ENCODE measurements at places on chromosomes 5 and 9. TPM values are rescaled to one million over a fixed set of nuclear protein-coding genes. Genes with fewer than 3 reads are reported as not detected.

Gene F2R
- total RNA-seq: 22.1 TPM

Gene ANGPTL2
- 55.6 TPM for total RNA-seq

Gene GHR
- total RNA-seq: 15.3 TPM

- DNase-seq: no peak
Observed at GRCh38 chr5:41181691-41182564, 31.4 kb downstream of the C6 start.

- DNase-seq: no peak
Observed at GRCh38 chr9:134889386-134890154, 9.0 kb downstream of the FCN2 start.

GRCh38 chr9:7871977-7872730 lies 72.6 kb upstream of the DMAC1 start:
- no peak for DNase-seq

DNA sequence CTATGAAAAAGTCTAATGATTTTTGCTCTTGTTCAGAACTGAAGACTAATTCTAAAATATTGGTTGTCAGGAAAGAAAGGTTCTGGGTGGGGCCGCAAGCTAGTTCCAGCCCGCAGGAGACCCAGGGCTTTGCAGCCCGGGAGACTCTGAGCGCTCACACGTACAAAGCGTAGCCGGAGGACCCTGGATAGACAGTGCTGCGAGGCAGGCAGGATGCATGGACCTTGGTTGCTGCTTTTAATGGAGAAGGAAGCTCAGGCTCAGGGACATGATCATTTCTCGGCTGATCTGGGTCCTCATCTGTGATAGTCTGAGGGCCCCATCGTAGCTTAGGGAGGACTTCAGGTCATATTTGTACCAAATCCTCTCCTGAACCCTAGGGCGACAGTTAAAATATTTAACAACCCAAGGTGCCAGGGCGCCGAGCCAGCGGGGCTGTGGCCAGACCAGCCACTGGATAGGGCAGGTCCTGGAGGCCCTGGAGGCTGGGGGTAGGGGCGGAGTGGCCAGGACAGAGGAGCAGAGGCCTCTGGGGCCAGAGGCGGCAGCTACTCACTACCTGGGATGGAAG lies 70.1 kb upstream of the UNC5A start:
- no peak for DNase-seq

GRCh38 chr5:140497897-140498296 lies 49.6 kb upstream of the EIF4EBP3 start:
- DNase-seq: no peak

DNA sequence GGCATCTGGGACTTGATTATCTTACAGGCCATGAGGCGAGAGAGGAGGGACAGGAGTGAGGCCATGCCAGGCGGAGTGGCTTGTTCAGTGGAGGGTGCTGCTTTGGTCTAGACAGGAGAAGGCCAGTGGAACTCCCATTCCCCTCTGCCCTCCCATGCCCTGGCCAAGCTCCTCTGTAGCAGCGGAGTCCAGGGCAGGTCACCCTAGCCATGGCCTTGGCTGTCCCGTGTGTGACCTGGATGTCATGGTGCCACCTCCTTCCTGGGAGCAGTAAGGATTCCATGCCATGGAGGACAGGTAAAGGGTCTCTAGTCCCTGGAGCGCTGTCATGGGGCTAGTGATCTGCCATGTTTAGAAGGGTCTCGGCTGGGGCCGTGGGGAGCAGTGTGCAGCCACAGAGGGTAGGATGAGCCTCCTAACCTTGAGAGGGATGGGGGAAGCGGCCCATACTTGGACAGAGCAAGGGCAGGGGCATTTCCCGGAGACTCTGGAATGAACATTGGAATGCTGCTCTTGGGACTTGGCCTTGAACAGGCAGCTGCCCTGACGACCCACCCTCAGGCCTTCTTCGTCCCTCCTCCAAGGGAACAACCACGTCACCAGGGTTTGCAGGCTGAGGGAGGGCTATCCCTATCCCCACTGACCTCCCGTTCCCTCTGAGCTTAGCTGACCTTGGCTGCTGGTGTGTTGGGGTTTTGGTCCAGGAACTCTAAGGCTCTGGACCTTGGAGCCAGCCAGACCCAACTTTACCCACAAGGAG lies 100.4 kb downstream of the DAB2IP start:
- DNase-seq: no peak

DNA sequence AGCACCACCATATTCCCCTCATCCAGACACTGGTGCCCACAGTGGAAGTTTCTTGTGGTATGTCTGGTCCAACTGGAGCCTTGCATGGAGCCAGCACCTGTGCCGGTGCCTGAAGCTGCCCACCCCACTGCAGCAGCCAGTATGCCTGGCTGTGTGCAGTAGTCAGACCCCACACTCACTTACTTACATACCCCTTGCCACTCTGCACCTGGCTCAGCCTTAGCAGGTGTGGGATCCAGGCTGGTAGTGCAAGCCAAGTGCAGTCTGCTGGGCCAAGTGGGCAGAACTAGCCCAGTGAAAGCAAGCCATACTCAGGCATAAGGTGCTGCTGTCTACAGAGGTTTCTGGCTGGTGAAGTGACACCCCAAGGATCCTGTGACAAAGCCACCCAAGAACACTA lies 871.4 kb upstream of the C9orf72 start:
- DNase-seq: no peak

GRCh38 chr5:140329739-140330481 lies 16.5 kb downstream of the HBEGF start:
- DNase-seq: no peak

DNA sequence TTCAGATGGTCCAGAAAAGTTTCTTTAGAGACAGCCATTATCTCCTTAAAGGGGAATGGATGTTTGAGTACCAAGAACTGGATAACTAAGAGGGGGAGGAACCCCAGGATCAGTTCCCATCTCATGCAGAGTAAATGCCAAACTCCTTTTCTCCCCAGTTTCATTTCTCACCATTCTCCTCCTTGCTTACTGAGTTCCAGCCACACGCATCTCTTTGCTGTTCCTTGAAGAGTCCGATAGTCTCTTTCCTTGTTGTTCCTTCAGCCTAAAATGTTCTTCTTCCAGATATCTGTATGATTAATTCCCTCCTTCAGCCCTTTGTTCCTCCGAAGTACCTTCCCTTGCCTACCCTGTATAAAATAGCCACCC lies 30.0 kb downstream of the KDM4C start:
- no peak for DNase-seq

DNA sequence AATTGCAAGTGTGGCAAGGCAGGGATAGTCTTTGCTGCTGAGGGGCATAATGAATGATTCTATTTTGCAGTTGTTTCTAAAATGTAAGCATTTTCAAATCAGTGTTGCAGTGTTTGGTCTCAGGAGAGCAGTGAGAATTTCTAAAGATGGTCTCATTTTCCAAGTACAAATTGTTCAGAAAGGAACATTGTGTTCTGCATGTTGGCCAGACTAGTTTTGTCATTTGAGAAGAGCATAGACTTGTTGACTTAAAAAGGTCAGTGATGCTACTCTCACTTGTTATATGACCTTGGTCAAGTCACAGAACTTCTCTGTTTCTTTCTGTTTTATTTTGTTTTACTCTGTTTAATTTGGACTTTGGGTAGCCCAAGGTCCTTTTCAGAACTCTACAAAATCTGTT lies 344.6 kb downstream of the OSTF1 start:
- no peak for DNase-seq

GRCh38 chr5:108876451-108876850 lies 128.8 kb downstream of the FER start:
- no peak for DNase-seq

- DNase-seq: no peak
Observed at GRCh38 chr9:97564291-97565175, 63.1 kb downstream of the TMOD1 start.

- no peak for DNase-seq
Observed at GRCh38 chr5:151036556-151036955, 16.2 kb downstream of the GPX3 start.

GRCh38 chr9:130756037-130756436 lies 62.5 kb downstream of the EXOSC2 start:
- no peak for DNase-seq

DNA sequence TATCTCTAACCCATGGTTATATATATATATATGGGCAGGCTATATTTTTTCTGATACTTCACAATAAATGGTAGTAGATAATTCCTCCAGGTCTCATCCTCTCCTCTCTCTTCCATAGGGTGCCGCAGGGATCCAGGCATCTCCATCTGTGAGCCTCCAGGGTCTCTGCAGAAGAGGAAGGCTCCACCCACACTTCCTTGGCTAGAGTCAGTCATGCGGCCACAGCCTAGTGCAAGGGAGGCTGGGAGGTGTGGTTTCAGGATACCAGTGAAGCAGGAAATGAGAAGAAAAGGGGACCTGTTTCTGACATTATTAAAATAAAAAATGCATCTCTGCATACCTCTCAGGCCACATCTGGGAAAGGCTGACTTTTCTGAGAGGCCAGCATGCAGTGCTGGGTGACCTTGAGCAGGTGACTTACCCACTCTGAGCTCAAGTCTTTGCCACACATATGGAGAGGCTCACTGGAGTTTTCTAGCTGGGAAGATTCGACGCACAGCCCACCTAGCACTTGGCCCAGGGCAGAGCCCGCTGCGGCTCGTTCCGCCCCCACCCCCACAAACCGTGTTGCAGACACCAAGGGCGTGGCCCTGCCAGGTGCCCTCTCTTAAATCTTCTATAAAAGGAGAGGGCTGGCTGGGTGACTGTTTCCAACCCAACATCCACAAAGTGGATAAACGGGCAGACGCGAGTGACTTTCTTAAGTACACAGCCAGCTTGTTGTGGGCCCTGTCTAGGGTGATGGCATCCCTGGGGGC lies 47.9 kb downstream of the OLFM1 start:
- DNase-seq: no peak

- DNase-seq: no peak
Observed at GRCh38 chr5:109034306-109034705, 286.6 kb downstream of the FER start.

DNA sequence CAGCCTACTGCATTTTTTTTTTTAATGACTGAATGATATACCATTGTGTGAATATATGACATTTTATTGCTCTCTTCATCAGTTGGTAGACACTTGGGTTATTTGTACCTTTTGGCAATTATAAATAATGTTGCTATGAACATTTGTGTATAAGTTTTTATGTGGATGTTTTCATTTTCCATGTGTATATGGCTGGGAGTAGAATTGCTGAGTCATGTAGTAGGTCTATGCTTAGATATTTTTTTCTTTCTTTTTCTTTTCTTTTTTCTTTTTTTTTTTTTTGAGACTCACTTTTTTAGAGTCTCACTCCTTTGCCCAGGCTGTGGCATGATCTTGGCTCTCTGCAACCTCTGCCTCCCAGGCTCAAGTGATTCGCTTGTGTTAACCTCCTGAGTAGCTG lies 32.9 kb upstream of the FAM120AOS start:
- no peak for DNase-seq

GRCh38 chr9:12973710-12974109 lies 198.9 kb downstream of the LURAP1L start:
- DNase-seq: no peak

- peak; percentile 54 for DNase-seq
Observed at GRCh38 chr5:158786390-158786789, 313.3 kb downstream of the EBF1 start.

DNA sequence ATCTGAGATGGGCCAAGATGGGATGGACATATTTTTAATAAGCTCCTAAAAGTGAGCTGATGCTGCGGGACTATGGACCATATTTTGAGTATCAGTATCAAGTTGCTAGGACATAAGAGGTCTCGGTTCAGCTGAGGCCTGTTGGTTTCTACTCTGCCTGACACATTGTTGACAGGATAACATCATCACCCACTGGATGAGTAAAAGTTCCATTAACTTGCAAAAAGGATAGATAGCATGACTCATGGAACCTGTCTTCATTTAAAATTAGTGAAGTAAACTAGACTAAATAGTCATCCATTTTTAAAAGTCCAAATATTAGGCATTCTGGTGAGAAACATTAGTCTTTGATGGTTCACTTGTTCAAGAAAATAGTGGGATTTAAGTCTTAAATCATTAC lies 33.3 kb downstream of the PARP8 start:
- no peak for DNase-seq

DNA sequence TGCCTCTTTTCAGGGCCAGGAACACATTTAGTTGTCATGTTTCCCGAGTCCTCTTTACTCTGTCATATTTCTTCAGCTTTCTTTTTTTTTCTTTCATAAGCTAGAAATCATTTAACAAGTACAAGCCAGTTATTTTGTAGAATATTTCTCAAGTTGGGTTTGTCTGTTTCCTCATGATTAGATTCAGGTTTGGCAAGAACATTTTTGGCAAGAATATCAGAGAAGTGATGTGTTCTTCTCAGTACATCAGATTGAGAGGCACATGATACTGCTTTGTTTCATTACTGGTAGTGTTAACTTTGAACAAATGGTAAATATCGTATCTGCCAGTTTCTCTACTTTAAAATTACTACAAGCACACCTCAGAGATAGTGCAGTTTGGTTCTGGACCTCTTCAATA lies 45.1 kb downstream of the PCSK5 start:
- no peak for DNase-seq

- DNase-seq: no peak
Observed at GRCh38 chr5:170756691-170757090, 26.8 kb upstream of the GABRP start.

DNA sequence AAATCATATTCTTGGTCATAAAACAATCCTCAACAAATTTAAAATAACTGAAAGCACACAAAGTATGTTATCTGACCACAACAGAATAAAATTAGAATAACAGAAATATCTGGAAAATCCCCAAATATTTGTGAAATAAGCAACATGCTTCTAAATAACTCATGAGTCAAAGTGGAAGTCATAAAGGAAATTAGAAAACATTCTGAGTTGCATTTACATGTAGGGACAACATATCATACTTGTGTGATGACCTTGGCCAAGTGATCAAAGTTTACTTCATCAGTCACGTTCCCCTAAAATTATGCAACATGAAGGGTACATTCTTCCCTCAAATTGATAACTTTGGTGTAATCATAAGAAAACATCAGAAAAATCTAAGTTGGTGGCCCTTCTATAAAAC lies 64.7 kb downstream of the CSF2 start:
- DNase-seq: no peak

DNA sequence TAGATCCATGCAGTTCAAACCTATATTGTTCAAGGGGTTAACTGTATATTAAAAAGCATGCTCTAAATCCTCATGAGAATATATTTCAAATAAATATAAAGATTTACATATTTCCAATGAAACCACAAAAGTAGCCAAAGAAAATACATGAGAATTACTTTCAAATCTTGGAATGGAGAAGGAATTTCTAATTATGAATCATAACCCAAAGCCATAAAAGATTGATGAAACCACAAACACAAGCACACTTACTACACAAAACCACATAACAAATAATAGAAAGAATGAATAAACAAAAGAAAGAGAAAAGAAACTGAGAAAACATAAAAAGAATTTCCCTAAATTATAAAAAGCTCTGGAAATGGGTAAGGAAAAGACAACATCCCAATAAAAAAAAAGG lies 16.0 kb downstream of the ERP44 start:
- no peak for DNase-seq

- DNase-seq: no peak
Observed at GRCh38 chr5:18023275-18023674, 389.0 kb downstream of the TAF11L14 start.
